ENCODE measurements at places on chromosomes 3 and 15. TPM values are rescaled to one million over a fixed set of nuclear protein-coding genes. Genes with fewer than 3 reads are reported as not detected.
A peak's percentile ranks its signal among the peaks of the same experiment; 100 is the strongest.

DNA sequence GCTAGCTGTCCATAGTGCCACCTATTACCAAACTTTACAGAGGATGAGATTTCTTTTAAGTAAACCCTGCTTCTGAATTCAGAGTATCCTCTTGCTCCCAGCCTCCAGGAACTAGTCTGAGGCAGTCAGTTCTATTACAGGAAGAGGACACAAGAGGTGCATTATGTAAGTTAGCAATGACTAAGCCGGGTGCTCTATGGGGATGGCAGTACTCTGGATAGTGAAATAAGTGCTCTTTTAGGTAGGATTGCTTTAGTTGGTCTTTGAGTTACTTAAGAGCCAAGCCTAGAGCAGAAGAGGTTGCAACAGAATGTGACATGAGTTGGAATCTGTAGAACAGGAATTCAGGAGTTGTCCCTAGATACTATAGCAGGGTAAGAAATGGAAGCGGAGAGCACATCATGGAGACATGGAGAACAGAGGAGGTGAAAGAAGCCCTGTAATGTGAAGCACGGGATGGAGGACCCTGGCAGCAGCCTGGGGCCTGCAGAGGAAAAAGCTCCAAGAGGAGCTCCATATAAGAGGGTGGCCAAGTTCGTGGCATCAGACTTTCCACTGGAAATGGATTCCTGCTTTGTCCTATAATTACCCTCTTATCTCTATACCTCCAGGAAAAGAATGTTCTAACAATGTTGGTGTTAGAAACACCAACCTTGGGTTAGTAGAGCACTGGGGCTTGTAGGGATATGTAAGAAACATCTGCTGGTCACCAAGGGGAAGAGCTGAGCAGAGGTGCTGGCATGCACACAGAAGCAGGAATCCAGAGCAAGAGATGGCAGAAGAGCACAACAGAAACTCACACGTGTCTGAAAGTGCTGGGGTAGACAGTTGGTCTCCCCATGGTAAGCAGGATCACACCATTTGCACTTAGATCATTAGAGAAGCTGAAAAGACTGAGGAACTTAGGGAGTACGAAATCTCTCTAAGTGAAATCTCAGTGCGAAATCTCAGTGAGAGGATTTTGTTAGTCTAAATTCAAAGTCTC, 851.1 kb downstream of the FHIT start:
- peak; percentile 18 for DNase-seq

- DNase-seq, result no peak
Measured at GRCh38 chr3:114746502-114746901, 400.6 kb downstream of the ZBTB20 start.

- no peak for DNase-seq
Measured at GRCh38 chr15:45181491-45182285, 6.1 kb downstream of the SHF start.

- no peak for DNase-seq
Measured at GRCh38 chr3:45664578-45664977, 24.6 kb upstream of the SACM1L start.

PLAAT1 gene
- total RNA-seq, result not detected

GRCh38 chr15:100781061-100781960, 98.3 kb upstream of the ALDH1A3 start:
- DNase-seq, result no peak

GRCh38 chr3:132616780-132617179, 19.7 kb downstream of the ACKR4 start:
- no peak for DNase-seq

DNA sequence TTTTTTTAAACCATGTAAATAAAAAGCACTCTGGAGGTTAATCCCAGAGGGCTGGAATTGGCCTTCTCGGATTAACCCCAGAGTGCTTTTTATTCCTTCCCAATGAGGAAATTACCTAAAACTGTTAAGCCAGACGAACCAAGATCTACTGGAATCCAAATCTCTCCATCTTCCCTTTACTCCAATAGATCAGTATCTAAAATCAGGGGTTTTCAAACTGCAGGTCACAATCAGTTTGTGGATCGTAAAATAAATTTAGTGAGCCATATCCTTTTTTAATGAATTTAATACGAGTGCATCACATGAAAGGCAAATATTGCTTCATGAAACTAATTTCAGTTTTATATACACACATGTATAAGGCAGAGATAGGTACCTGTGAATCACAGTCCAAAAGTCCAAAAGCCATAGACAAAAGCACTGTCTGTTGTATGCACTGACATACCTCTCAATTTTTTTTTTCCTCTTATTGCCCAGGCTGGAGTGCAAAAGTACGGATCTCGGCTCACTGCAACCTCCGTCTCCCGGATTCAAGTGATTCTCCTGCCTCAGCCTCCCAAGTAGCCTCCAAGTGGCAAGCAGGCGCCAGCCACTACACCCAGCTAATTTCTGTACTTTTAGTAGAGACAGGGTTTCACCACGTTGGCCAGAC, 61.3 kb downstream of the TBL1XR1 start:
- DNase-seq, result no peak

- DNase-seq, result no peak
Measured at GRCh38 chr3:113288881-113289280, 77.5 kb downstream of the BOC start.

Measured in fibroblast of lung (primary cell).